Amygdala (tissue), 56 donors: ENCODE measurements at places on chromosomes 3 and 15.

DNA sequence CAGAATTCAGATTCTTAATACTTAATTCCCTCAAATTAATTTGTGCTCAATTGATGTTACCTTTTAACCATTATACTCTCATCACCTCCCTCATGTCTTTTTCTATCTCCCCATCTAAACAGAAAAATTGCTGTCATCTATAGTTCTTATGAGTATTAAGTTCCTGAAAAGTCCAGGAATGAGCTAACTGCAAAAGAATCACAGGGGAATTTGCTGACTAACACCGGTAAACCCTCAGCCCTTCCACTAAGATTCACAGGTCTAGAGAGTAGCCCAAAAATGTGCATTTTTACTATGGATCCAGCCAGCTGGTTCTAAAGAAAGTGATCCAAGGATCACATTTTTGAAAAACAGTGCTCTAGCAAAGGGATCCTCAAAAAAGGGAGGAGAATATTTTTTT is 67.0 kb downstream of the SETD2 start:
- no peak for DNase-seq

GRCh38 chr3:84744130-84744529 is 214.7 kb upstream of the CADM2 start:
- no peak for DNase-seq

DNA sequence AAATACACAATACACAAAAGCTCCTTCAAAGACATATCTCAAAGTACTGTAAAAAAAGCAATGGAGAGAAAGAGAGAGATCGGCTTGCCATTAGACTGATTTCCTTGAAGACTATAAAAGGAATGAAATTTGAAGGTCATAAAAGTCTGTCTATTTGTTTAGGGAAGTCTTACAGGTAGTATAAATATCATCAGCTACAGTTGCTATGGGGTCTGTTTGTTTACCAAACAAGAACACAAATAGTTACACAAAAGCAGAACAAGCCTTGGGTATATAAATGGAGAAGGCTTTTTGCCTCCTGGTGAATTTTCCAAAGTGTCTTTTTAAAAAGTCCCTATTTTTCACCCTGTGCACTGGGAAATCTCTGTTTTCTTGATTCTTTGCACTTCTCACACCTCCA is 552.3 kb downstream of the FOXP1 start:
- no peak for DNase-seq

- DNase-seq, result no peak
These were observed 565.4 kb downstream of the ROBO2 start for GRCh38 chr3:77605308-77605707.

DNA sequence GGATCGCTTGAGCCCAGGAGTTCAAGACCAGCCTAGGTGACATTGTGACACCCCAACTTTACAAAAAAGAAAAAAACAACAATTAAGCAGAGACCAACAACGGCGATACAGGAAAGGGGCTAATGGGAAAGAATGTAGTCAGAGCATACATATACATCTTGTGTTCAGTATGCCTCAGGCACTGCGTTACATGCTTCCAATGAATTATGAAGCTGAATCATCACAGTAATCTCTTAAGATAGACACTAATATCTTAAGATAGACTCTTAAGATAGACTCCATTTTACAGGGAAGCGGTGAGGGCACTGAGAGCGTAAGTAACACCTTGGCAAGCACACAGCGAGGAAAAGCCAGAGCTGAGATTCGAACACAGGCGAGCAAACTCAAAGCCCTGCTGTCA is 6.1 kb upstream of the LDHAL6B start:
- no peak for DNase-seq

DNA sequence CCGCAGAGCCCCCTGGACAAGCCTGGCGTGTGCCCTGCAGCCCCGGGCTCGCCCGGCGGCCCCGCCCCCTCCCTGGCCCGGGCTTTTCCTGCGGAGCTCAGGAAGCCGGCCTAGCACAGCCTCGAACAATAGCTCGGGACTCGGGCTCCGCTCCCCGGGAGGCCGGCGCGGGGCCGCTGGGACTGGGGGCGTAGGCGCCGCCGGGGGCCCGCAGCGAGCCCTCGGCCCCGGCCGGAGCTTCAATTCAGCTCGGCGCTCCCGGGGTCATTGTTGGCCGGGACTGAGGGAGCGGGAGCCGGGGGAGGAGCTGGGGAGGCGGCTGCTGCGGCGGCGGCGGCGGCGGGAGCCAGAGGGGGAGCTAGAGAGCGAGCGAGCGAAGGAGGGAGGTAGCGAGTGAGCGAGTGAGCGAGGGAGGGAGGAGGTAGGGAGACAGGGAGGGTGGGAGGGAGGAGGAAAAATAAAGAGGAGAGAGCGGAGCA is 41.0 kb upstream of the ROPN1 start:
- peak; percentile 54 for DNase-seq

DNA sequence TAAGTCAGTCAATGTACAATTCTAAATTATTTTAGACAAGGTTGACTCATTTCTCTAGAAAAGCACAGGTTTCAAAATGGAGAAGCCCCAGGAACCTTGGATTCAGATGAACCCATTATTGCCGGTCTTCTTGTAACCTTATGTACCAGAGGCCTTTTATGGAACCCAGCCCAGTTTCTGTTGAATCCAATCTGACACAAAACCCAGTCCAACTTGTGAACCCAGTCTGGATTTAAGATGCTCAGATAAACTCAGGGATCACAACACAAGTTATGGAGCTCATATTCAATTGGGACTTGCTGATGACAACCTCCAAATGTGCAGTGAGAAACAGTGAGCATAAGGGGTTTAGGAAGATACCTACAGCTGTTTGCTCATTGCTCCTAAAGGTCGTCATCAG is 16.4 kb upstream of the B4GALT4 start:
- DNase-seq, result no peak

- no peak for DNase-seq
These were observed 190.1 kb downstream of the IL5RA start for GRCh38 chr3:2920103-2920502.

DNA sequence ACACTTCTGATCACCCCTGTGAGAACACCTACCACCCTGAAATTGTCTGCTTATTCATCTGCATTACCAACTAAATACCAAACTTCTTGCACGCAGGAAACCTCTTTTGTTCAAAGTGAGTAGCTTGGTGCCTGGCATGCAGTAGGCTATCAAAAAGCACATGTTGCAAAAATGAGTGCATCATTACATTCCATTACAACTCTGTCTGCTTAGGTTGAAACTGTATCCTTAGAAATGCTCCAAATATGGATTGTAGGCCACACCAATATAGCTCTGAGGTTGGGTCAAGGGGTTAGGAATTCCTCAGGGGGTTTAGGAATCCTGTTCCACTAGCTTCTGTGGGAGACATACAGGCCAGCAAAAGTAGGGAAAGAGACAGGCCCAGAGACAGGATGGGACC is 107.2 kb downstream of the THRB start:
- DNase-seq, result no peak

- no peak for DNase-seq
These were observed 108.0 kb downstream of the MFSD1 start for GRCh38 chr3:158909870-158910269.

GRCh38 chr3:108189440-108189839 is 32.8 kb downstream of the IFT57 start:
- no peak for DNase-seq

GRCh38 chr3:189631373-189631408 is at the start of gene TP63:
Gene TP63, plus strand, starts transcription at chr3:189631389. Its CDS starts 127 bp downstream, at chr3:189631516.
- no peak for DNase-seq

- DNase-seq, result no peak
These were observed 528 bp downstream of the RBPMS2 start for GRCh38 chr15:64774629-64775493.

- no peak for DNase-seq
These were observed 320.4 kb downstream of the CTNNB1 start for GRCh38 chr3:41519746-41520145.

GRCh38 chr15:83653288-83653638 is 660 bp upstream of the ADAMTSL3 start:
- no peak for DNase-seq

DNA sequence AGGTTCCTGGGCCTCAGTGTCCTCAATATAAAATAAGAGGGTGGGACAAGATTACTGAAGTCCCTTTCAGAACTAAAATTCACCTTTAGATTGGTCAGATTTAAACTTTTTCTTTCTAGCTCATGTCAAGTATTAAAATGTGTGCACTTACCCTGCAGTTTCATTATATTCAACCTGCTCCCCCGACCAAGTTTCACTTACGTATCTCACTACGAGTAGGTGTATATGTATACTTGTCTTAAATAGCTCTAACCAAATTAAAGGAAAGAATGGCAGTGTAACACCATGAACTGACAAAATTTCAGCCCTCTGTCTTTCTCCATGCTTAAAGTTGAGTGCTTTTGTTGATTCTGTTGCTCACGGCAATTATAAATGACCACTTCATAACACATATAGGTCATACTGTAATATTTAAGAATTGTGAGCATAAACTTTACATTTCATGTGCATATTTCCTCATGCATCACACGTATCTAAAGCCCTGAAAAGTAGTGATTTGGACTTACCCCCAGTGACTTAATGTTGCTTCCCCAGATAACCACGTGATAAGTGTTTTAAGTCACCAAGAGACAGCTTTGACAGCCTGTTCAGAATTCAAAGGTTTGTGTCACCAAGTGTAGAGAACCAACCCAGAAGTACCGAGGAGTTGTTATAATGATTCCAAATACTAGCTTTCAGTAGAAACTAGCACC is 70.0 kb downstream of the PGPEP1L start:
- DNase-seq, result no peak

DNA sequence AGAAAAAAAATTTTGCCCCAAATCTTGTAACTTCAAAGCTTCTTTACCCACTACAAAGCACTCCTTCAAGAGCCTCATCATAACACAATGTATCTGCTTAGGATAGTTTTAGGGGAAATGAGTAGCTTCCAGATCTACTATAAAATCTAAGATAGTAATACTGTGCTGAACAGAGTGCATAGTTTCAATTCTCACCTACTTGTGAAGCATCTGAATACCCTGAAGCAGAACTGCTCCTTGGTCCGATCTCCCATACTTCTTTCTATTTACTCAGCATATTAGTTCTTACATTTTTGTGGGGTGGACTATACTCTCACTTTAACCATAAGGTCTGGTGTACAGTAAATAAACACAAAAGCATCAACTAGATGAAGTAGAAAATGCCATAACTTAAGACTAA is 9.6 kb downstream of the TFRC start:
- no peak for DNase-seq

GRCh38 chr3:170419557-170420087 is 954 bp downstream of the CLDN11 start:
- DNase-seq, result peak; percentile 33

DNA sequence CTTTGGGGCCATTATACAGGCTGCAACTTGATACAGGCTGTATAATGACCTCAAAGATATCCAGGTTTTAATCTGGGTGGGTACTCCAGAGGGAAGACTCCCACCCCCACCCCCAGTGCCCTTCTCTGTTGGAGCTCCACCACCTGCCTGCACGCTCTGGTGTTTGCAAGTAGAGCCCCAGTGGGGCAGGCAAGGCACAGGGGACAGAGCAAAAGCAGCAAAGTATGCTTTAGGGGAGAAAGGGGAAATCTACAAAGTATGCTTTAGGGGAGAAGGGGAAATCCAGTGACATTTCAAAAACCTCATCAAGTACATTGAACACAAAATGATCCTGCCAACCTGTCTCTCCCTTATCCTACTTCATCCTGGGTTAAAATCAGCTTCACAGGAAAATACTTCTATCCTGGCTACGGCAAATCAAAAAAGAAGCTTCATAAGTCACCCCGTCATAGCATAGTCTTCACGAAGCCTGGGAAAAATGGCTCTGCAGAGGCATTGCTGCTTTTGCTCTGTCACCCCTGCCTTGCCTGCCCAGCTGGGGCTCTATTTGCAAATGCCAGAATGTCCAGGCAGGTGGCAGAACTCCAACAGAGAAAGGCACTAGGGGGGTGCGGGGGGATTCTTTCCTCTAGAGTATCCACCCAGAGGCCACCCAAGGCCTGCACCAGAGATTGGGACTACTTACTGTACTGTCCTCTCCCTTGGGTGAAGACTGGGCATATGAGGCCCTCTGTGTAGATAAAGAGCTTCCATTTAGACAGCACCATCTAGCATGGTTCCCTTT is 60.9 kb upstream of the ATP11B start:
- DNase-seq, result no peak

- DNase-seq, result no peak
These were observed 239.3 kb upstream of the CNTN6 start for GRCh38 chr3:853489-853888.

- no peak for DNase-seq
These were observed 344.8 kb upstream of the LMCD1 start for GRCh38 chr3:8156831-8157230.

DNA sequence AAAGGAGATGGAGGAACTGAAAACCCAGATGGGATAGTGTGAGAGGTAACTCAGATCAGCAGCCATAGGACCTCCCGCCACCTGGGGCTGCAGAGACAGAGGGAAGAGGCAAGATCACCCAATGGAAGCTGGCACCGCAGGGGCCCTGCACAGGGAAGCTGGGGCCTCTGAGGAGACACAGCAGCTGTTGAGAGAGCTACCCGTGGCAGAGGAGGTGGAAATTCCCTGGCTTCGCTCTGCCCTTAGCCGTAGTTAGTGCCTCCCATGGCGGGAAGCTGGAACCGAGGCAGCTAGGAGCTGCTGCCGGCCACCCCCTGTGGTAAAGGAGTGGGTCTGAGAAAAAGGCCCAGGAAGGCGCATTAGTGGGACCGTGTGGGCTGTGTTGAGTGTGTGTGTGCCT is 18.0 kb upstream of the PLXNA1 start:
- DNase-seq, result no peak

DNA sequence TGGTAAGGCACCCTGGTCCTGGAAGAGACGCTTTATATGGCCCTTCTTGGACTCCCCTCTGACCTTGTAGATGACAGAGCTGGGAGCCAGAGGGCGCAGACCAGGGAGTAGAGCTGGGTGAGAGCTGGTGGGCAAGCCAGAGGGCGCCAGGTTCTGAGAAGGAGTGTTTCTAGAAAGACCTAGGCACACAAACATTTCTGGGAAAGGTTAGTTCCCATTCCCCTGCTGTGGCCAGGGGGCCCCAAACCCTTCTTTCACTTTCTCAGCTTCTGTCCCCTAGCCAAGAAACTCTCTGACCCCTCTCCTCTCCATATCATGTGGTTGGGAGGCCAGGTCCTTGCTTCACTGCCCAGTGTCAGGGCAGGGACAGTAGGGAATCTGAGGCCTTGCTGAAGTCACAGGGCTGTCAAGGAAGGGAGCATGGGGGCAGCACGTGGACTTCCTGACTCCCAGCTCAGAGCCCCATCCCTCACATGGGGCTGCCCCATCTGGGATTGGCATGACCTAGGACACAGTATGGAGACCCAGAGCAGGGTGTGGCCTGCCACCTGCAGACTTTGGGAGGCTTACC is 3.6 kb downstream of the HEMK1 start:
- no peak for DNase-seq

- DNase-seq, result no peak
These were observed 14.2 kb upstream of the SPATA12 start for GRCh38 chr3:57046101-57046765.
